Activated T-helper 2 cell treated with anti-CD3 and anti-CD28 coated beads, Interferon-gamma antibody, Interleukin-2, Interleukin-4, amounts not matched to agents 10 μg/mL and 5 μg/mL and 100 μg/mL, durations not matched to agents 14 hours and 24 hours and 36 hours (primary cell): ENCODE measurements at places on chromosomes 7 and 10. TPM values are rescaled to one million over a fixed set of nuclear protein-coding genes. Genes with fewer than 3 reads are reported as not detected.

DNA sequence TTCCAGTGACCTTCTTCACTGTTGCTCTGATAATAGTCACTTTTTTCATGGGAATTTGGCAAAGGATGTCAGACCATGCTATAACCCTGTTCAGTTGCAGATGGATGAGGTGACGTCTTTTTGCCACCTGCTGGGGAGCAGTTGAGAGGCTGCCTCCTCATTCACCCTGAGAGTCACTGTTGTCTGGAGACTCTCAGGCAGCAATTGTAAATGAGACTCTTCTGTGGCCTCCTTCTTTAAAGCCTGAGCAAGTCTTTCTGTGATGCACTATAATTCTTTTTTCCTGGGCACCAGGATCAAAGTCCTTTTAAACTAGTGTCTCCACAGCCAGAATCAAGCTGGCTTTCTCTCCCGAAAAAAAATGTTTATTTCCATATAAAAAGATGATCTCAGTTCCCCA lies 345.1 kb downstream of the ARL4A start:
- H3K27me3 ChIP-seq: peaks cover 2% of the 10 kb centered on the region
- H3K36me3 ChIP-seq: no peaks in the 10 kb centered on the region
- no peaks in the 10 kb centered on the region for H3K4me1 ChIP-seq
- H3K27ac ChIP-seq: no peak overlapping the region
- no peak overlapping the region for H3K4me3 ChIP-seq

DNA sequence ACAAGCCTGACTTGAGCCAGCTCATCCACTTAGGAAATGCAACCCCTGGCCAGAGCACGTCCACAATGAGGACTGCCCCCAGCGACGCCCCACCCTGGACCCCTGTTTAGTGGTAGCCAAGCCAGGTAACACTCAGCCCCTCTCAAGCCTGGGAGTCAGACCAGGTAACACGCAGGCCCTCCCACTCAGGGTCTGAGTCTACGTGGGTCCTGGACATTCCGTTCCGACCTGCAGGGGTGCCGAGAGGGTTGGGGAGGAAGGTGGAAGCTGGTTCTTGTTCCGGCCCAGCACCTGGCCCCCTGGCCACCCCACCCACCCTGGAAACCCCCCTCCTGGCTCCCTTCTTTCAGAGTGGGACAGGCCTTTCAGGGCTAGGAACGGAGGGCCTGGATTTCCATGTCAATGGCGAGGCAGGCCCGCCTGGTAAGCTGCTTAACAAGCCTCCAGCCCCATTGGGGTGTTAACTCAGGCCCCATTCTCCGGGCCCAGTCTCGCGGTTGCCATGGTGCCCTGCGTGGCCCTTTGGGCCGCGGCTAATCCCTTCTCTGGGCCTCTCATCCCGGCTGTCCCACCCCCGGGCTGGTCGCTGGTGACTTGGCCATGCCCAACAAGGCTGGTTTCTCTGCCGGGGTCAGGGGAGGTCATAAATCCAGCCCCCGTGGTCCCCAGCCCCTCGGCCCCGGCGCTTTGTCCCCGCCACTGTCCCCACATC lies 19.7 kb upstream of the LFNG start:
- no peak for DNase-seq
- peaks cover 5% of the 10 kb centered on the region for H3K27me3 ChIP-seq
- H3K4me3 ChIP-seq: no peak overlapping the region
- no peak overlapping the region for H3K27ac ChIP-seq
- H3K4me1 ChIP-seq: no peaks in the 10 kb centered on the region

The EPO gene
- total RNA-seq: 0.14 TPM in 1 of 2 replicates, not detected in the other

The PCLO gene
- total RNA-seq: not detected in 2 replicates

GRCh38 chr10:62475551-62475950 lies 101.4 kb downstream of the ZNF365 start:
- DNase-seq: no peak
- no peaks in the 10 kb centered on the region for H3K4me1 ChIP-seq
- H3K27me3 ChIP-seq: peaks cover 23% of the 10 kb centered on the region
- no peaks in the 10 kb centered on the region for H3K36me3 ChIP-seq

DNA sequence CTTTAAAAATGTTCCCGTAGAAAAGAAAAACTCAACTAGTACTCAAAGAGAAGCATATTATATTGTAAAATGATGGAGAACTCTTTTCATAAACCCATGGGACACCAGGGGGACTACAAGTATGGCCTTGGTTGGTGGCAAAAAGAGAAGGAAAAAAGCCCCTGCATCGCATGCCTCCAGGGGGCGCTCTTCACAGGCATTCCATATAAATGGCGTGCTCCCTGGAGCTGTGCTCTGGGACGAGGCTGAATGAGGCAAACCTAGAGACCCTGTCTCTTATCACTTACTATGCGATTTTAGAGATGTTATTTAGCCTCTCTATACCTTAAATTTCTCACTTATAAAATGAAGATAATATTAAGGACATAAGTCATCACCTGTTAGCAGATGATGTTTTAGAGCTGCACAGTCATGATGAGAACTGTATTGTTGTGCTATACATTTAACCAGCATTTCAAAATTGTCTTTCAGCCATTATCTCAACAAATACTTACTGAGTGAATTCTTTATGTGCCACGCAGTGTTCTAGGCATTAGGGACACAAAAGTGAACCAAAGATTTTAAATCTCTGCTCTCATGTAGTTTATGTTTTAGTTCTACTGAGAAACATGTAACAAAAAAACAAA lies 105.8 kb downstream of the ARHGAP21 start:
- peak overlapping the region; percentile 37 for H3K4me3 ChIP-seq
- peak; percentile 14 for DNase-seq
- peaks cover 32% of the 10 kb centered on the region for H3K4me1 ChIP-seq

DNA sequence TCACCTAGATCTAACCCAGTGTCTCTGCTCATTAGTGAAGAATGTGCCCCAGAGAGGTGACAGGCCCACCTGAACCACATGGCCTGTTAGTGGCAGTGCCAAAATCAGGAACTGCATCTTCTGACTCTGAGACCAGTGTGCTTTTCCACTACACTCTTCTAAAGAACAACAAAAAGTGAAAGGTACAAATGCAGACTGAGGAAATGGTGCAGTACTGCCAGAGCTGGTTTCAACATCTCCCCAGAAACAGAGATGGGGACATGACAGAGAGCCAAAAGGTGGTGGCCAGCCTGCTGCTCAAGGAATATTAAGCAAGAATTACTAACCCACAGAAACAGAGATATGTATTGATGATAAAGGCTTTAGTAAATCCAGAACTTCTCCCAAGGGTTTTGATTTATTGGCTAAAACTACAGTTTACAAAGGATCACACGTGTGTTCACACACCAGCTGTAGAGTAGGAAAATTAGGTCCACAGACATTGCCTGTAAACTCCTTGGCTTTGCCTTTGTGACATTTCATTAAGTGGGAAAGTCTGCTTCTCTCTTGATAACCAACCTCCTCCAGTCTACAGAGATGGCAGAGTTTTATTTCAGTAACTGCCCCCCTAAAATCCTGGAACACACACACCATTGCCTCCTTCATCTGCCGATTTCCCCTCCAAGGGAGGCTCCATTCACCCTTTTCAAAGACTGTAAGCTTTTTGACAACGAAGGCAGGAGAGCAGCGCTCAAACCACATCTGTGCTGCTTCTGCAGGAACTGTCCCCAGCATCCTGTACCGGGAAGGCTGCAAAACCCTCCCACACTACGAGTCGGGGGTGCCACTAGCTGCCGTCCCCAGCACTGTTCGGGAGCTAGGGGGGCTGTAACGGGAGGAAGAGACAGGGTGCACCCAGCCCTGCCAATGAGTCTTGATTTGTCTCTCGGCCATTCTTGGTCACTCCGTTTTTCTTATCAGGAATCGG lies 29.8 kb downstream of the GSDME start:
- H3K27me3 ChIP-seq: peaks cover 6% of the 10 kb centered on the region
- DNase-seq: no peak
- no peaks in the 10 kb centered on the region for H3K36me3 ChIP-seq
- peaks cover 33% of the 10 kb centered on the region for H3K4me1 ChIP-seq
- no peak overlapping the region for H3K4me3 ChIP-seq

DNA sequence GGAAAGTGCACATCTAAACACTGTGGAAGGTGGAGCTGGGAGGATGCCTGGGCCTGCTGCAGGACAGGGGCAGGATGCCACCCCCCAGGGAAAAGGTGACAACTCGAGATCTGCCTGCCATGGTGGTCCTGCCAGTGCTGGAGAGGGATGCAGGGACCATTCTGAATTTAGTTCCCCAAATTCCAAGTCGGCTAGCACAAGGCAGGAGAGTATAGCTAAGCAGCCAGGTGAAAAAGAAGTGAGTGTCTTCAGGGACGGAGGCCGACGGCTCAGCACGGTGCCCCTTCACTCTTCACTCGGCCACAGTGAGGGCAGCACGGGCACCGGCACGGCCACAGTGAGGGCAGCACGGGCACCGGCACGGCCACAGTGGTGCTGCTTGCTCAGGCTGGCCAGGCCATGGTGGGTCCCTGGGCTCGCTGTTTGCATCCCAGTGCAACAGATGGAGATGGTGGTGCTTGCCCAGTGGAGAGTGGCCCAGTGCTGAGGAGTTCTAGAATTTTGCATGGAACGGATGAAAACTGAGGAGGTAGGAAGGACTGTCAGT lies 161.3 kb upstream of the SHH start:
- no peaks in the 10 kb centered on the region for H3K36me3 ChIP-seq
- H3K4me1 ChIP-seq: peaks cover 1% of the 10 kb centered on the region
- no peak overlapping the region for H3K4me3 ChIP-seq
- peaks cover 14% of the 10 kb centered on the region for H3K27me3 ChIP-seq
- no peak for DNase-seq

- H3K36me3 ChIP-seq: no peaks in the 10 kb centered on the region
- peak; percentile 58 for DNase-seq
- no peak overlapping the region for H3K27ac ChIP-seq
- H3K4me1 ChIP-seq: peaks cover 13% of the 10 kb centered on the region
- peak overlapping the region; percentile 77 for H3K4me3 ChIP-seq
- peaks cover 35% of the 10 kb centered on the region for H3K27me3 ChIP-seq
These were observed 21.3 kb upstream of the KCNK18 start for GRCh38 chr10:117175901-117176534.
